ENCODE measurements at places on chromosomes 7 and 10. TPM values are rescaled to one million over a fixed set of nuclear protein-coding genes. Genes with fewer than 3 reads are reported as not detected.
A peak's percentile ranks its signal among the peaks of the same experiment; 100 is the strongest.

DNA sequence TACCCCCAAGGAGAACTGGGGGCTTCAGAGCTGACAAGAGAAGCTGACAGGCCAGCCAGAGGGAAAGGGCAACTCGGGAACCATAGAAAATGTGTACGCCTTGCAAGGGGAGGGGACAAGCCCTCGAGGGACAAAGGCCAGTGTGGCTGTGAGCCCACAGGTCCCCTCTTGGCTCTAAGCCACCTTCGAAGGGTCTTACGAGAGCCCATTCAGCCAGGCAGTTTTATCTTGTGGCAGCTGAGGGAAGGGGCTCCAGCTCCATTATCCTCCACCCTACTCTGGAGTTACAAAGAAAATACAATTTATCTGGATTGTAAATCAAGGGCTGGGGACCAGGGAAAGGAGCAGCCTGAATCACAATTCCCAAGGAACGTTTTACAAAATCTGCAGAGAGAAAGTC is 159.5 kb upstream of the ZMIZ1 start:
- no peaks in the 10 kb centered on the region for H3K36me3 ChIP-seq
- H3K4me3 ChIP-seq = no peak overlapping the region
- DNase-seq = no peak
- no peak overlapping the region for H3K27ac ChIP-seq
- no peaks in the 10 kb centered on the region for H3K27me3 ChIP-seq

- no peaks in the 10 kb centered on the region for H3K27me3 ChIP-seq
- no peak overlapping the region for H3K4me3 ChIP-seq
- no peaks in the 10 kb centered on the region for H3K4me1 ChIP-seq
Observed at GRCh38 chr7:112538726-112539255, 58.0 kb downstream of the LSMEM1 start.

DNA sequence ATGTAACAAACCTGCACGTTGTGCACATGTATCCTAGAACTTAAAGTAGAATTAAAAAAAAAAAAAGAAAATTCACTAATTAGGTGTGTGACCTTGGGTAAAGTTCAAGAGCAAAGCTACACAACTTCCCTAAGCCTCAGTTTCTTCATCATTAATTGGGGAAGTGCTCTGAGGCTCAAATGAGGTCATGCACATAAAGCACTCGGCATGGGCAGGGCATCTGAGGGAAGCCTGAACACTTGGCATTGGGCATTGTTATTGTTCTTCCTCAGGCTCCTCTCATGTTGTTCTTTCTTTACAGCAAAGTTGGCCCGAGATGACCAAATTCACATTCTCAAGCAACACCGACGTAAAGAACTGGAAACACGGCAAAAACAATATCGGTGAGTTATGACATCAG is 21.5 kb downstream of the ALOX5 start:
- no peak for DNase-seq
- H3K27me3 ChIP-seq = no peaks in the 10 kb centered on the region
- H3K36me3 ChIP-seq = no peaks in the 10 kb centered on the region
- no peak overlapping the region for H3K27ac ChIP-seq
- no peak overlapping the region for H3K4me3 ChIP-seq

GRCh38 chr7:147509035-147509501 is 1081.5 kb upstream of the C7orf33 start:
- H3K36me3 ChIP-seq = no peaks in the 10 kb centered on the region
- DNase-seq = no peak
- H3K27me3 ChIP-seq = no peaks in the 10 kb centered on the region
- H3K27ac ChIP-seq = no peak overlapping the region

GRCh38 chr7:98192781-98193457 is 18.3 kb upstream of the BHLHA15 start:
- peaks cover 4% of the 10 kb centered on the region for H3K36me3 ChIP-seq
- H3K27me3 ChIP-seq = no peaks in the 10 kb centered on the region
- no peak overlapping the region for H3K4me3 ChIP-seq
- H3K27ac ChIP-seq = no peak overlapping the region
- H3K4me1 ChIP-seq = no peaks in the 10 kb centered on the region
- no peak for DNase-seq

GRCh38 chr10:4767033-4767814 is 58.8 kb upstream of the AKR1E2 start:
- H3K4me1 ChIP-seq = peaks cover 66% of the 10 kb centered on the region
- no peak overlapping the region for H3K4me3 ChIP-seq
- no peaks in the 10 kb centered on the region for H3K36me3 ChIP-seq
- H3K27ac ChIP-seq = no peak overlapping the region
- H3K27me3 ChIP-seq = no peaks in the 10 kb centered on the region
- peak; percentile 38 for DNase-seq

- no peaks in the 10 kb centered on the region for H3K27me3 ChIP-seq
- H3K36me3 ChIP-seq = no peaks in the 10 kb centered on the region
- no peak for DNase-seq
- H3K4me3 ChIP-seq = no peak overlapping the region
Observed at GRCh38 chr7:69603351-69603750, 5.1 kb downstream of the AUTS2 start.

DNA sequence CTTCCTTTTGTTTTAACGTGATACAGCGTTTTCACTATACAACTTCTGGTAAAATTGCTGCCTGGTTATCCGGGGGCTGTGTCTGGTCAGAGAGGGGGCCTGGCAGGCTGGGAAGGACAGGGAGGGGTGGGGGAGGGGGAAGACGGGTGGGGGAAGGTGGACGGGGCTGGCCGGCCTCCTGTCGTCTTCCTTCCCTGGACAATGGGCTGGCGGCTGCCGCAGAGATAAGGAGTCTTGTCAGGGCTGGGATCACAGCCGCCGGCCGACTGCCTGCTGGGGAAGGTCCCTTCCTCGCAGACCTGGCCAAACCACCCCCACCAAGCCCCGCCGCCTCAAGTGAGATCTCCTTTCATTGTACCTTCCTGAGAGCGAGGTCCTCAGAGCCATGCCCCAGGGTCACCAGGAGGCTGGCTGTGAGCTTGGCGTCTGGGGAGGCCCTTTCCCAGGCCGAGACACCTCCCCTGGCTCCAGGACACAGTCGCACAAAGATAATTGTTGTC is 151.2 kb upstream of the TNRC18 start:
- no peak overlapping the region for H3K4me3 ChIP-seq
- no peak overlapping the region for H3K27ac ChIP-seq
- peaks cover 13% of the 10 kb centered on the region for H3K4me1 ChIP-seq
- DNase-seq = no peak
- H3K27me3 ChIP-seq = no peaks in the 10 kb centered on the region

DNA sequence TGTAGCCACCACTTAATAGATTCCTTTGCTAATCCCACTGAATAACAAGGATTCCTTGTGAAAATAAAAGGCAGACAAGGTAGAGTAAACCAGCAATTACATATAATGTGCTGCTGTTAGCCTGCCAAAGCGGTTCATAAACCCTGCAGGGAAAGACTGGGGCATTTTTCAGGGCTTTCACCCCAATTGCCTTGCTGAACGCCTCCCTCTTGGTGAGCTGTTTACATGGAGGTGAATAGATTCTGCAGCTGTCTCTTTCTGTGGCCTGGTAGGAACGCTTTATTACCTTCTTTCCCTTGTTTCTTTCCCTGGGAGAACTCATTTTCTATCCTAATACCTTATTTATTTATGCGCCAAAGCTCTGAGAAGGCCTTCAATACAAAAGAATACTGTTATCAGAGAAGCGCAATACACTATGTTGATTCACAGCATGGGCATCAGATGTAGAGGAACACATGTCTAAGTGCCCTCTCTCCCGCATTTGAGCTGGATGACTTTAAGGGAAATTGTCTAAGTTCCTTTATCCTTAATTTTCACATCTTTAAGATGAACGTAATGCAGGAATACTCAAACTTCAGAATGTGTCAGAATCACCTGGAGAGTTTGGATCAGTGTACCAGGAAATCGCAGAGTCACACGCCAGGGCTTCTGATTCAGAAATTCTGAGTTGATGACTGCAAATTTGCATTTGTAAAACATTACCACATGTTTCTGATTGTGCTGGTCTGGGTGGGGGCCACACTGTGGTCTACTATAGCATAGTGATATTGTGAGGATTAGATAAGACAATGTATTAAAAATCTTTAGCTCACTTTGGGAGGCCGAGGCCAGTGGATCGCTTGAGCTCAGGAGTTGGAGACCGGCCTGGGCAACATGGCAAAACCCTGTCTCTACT is 1203.8 kb downstream of the SORCS3 start:
- no peaks in the 10 kb centered on the region for H3K36me3 ChIP-seq
- no peak overlapping the region for H3K27ac ChIP-seq
- H3K27me3 ChIP-seq = no peaks in the 10 kb centered on the region
- no peaks in the 10 kb centered on the region for H3K4me1 ChIP-seq
- DNase-seq = no peak

- no peak overlapping the region for H3K4me3 ChIP-seq
- DNase-seq = no peak
- H3K4me1 ChIP-seq = no peaks in the 10 kb centered on the region
Observed at GRCh38 chr10:79059859-79060379, 8.8 kb upstream of the ZMIZ1 start.

DNA sequence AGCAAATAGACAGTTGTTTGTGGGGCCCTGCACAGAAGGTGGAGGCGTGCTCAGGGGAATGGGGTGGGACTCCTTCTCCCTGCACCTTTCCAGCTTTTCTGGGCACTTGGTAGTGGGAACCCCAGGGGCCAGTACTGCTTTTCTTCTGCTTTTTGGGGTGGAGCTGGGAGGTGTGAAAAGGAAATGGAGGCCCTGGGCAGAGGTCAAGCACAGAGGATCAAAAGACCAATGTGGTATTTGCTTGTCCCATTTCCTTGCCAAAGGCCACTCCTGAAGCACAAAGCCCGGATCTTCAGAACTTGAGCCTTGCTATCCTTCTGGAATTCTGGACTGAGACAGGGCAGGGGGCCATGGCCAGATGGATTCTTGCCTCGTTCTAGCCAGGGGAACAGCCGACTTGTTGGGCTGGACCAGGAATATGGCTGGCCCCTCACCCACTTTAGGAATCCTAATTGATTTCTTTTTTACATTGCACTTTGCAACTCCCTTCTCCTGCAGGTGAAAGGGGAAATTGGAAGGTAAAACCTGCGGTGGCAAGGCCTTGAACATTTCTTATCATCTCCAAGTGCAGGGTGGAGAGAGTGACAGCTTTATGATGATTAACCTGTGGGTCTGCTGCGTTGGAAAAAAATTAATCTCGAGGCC is 26.5 kb downstream of the ADRA2A start:
- no peak for DNase-seq
- H3K4me1 ChIP-seq = no peaks in the 10 kb centered on the region
- H3K4me3 ChIP-seq = no peak overlapping the region
- no peaks in the 10 kb centered on the region for H3K36me3 ChIP-seq
- H3K27me3 ChIP-seq = peaks cover 25% of the 10 kb centered on the region

DNA sequence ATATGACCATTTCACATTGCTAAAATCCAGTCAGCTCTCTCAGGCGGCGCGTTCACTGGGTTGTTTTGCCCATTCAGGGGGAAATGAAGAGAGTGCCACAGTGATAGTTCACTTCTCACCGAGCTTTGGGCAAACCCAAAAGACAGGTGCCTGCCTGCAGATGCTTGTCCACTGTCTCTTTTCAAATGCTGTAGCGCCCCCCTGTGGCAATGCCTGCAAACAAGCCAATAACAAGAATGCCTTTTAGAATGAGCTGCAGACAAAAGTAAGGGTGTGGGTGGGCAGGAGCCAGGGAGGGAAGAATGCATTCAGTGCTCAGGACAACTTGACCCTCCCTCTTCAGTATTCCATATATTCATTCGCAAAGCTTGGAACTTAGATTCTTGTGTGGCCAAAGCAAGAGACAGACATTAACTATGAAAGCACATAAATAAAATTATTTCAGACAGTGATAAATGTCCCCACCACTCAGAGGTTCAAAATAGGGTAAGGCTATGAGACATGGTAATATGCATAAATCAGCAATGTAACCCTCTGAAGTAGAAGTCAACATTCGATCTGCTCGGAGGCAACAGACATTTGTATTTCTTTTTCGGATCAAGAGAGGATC is 86.9 kb downstream of the JAZF1 start:
- H3K4me1 ChIP-seq = no peaks in the 10 kb centered on the region
- DNase-seq = peak; percentile 50
- H3K4me3 ChIP-seq = no peak overlapping the region

- no peak overlapping the region for H3K27ac ChIP-seq
- H3K36me3 ChIP-seq = no peaks in the 10 kb centered on the region
- no peak for DNase-seq
- H3K27me3 ChIP-seq = peaks cover 88% of the 10 kb centered on the region
- H3K4me3 ChIP-seq = no peak overlapping the region
- H3K4me1 ChIP-seq = no peaks in the 10 kb centered on the region
Observed at GRCh38 chr10:118239236-118239630, 102.9 kb downstream of the FAM204A start.

DNA sequence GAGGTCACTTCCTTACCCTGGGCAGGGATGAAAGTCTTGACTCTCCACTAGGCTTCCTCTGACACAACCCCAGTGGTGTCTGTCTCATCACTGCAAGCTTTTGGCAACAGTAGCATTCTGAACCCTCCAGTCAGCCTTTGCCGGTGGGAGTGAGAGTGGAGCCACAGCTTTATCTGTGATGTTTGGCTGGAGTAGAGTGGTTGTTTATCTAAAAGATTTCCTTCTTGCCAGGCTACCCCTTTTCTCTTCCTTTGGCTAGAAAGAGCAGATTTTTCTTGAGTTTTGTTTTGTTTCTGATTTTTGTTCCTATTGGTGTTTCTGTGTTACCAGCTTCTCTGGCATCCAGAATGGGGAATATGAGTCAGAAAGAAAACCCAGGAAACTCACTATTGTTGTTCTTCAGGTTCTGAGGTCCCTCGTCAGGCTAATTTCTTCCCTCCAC is 98.9 kb upstream of the KIF5B start:
- no peaks in the 10 kb centered on the region for H3K36me3 ChIP-seq
- H3K27me3 ChIP-seq = no peaks in the 10 kb centered on the region
- H3K27ac ChIP-seq = no peak overlapping the region
- H3K4me3 ChIP-seq = no peak overlapping the region
- DNase-seq = no peak

DNA sequence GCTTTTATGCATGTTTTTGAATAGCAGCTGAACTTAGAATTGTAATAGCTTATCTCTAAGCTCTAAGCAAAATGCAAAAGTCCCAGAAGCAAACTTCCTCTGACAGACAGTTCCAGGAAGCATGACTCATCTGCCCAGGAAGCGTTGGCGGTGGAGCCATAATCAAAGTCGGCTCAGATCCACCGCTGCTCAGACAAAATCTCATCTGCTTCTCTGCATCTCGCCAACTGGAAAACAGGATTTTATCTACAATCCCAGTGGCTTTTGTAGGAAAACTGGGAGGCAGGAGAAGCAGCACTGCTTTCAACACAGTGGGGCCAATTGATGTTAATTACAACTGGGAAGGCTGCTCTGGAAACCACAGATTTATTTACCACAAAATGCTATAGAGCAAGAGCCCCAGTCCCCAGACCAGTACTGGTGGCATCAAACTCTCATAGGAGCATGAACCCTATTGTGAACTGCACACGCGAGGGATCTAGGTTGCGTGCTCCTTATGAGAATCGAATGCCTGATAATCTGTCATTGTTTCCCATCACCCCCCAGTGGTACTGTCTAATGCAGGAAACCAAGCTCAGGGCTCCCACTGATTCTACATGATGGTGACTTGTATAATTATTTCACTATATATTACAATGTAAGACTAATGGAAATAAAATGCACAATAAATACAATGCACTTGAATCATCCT is 99.9 kb downstream of the CUBN start:
- DNase-seq = peak; percentile 52
- H3K36me3 ChIP-seq = no peaks in the 10 kb centered on the region
- no peaks in the 10 kb centered on the region for H3K27me3 ChIP-seq
- H3K4me1 ChIP-seq = peaks cover 18% of the 10 kb centered on the region

GRCh38 chr7:72042855-72043254 is 369.3 kb downstream of the CALN1 start:
- no peaks in the 10 kb centered on the region for H3K36me3 ChIP-seq
- H3K27me3 ChIP-seq = no peaks in the 10 kb centered on the region
- no peaks in the 10 kb centered on the region for H3K4me1 ChIP-seq
- no peak for DNase-seq

Gene BEND7
- 13.8 TPM for total RNA-seq

Gene HABP2
- 0.20 TPM for total RNA-seq

Gene LRMDA
- 4.8 TPM for total RNA-seq

Gene GPRIN2
- 1.7 TPM for total RNA-seq

Gene ASB10
- total RNA-seq = not detected

Measured in HCT116 (cell line).